Cardiac septum (tissue), 1 donor: ENCODE measurements at places on chromosomes 2 and 18. TPM values are rescaled to one million over a fixed set of nuclear protein-coding genes. Genes with fewer than 3 reads are reported as not detected.
A peak's percentile ranks its signal among the peaks of the same experiment; 100 is the strongest.

DNA sequence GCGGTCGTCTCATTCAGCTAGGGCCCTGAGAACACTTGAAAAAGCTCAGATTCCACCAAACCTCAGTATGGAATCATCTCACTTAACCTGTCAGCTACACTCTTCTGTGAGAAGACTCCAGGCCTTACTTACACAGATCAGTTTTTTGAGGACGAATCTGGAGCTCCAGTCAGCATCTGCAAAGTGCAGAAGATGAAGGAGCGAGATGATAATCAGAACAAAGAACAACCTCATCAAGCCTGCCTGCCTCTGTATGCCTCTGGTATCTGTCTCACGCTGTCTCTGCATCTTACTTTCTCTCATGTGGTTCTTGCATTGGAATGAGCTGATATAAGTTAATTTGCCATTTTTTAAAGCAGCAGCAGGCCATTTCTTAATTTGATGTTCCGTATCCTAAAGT, 444.1 kb upstream of the LRATD1 start:
- DNase-seq, result no peak

AQP12B gene
- total RNA-seq, result not detected

DNA sequence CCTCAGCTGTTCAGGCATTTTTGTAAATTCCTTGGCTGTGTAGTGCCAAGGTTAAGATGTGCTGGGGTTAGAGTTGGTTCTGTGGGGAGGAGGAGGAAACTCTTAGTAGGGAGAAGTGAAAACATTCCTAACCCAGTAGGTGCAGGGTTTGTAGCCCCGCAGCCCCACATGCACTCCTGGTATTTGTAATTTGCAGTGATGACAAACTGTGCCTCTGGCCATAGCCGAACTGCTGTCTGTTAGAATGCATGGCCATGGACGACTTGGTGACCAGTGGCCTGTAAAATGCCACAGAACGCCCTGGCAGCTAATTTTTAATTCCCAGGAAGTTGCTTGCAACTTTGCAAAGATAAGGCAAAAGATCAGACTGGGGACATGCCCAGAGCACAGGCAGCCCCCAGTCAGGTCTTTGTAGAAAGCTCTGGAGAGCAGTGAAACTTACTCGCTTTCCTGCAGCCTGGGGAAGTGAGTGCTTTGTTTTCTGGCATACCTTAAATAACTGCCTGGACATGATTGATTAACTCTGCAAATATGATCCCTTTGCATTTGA, 38.4 kb downstream of the LYPD6B start:
- DNase-seq, result no peak

- DNase-seq, result no peak
Observed at GRCh38 chr18:62576845-62577512, 54.2 kb downstream of the ZCCHC2 start.

- DNase-seq, result no peak
Observed at GRCh38 chr2:108367561-108368175, 10.1 kb upstream of the SULT1C4 start.

GRCh38 chr2:241950413-241951315, 81.1 kb downstream of the RTP5 start:
- DNase-seq, result peak; percentile 79

GRCh38 chr2:239253701-239254436, 147.0 kb downstream of the HDAC4 start:
- peak; percentile 69 for DNase-seq

CPO gene
- total RNA-seq, result not detected

DNA sequence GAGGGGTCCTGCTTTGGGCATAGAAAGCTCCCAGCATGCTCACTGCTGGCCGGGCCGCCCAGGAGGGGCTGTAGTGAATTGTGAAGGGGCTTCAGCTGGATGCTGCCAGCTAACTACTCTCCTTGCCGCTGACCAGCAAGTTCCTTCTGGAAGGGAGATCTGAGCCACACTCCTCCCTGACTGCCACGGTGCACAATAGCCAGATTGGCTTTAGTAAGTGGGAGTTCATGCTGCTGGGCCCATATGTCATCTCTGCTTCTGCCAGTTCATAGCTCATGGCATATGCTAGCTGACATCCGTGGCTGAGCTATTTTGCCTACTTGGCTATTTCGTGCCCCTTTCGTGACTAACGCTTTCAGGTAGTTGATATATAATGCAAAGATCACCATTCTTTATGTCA, 51.6 kb upstream of the ROCK2 start:
- DNase-seq, result no peak

DNA sequence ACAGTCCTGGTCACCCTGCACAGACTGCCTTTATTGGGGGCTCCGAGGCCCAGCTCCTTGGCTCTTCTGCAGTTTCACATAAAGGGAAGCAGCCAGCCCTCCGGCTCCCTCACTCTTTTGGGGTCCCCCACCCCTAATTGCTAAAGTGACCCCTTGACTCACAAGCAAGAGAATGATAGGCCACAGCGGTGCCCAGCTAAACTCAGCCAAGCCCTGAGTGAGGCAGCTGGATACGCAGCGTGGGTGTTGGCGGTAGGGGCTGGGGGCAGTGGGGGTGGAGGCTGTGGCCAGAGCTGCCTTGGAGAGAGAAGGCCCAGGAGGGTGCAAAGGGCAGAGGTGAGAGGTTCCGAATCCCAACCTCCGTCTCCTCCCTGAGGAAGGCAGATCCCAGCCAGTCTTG, 25.5 kb upstream of the ALPP start:
- no peak for DNase-seq

- no peak for DNase-seq
Observed at GRCh38 chr2:112634153-112634873, 11.4 kb upstream of the SLC20A1 start.

GRCh38 chr2:209637293-209637692, 134.3 kb upstream of the UNC80 start:
- no peak for DNase-seq

EDAR gene
- not detected for total RNA-seq

DNA sequence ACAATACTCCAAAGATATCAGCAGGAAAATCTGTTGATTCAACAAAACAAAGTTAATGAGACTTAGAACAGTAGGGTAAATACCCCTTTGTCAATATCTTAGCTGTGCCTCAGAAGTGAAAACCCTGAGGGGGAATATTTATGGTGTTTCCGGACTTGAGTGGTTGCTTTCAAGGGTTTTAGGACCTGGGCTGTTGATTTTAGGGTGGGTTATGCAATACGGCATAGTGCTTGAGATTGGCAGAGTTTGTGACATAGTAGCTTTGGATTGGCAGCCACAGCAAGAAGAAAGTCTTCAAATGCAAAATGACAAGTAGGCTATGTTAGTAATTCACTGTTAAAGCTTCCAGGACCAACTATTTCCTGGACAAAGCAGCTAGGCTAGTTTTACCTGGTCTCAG, 826.3 kb upstream of the CDH2 start:
- no peak for DNase-seq

DNA sequence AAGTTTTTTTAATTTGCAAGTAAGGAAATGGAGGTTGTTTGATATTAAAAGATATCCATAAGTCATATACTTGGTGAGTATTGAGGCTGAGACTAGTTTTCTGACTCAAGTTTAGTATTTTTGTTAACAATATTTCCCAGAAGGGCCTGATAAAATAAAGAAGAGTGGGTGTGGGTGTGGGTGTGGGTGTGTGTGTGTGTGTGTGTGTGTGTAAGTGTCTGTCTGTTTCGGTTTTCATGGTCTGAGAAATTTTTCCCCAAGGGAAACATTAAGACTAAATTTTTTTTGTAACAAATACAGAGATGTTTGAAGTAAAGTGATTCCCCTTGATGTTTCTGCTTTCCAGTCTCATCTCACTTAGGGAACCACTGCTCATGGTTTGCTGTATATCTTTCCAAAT, 36.5 kb downstream of the PPM1B start:
- DNase-seq, result no peak

GRCh38 chr2:72438364-72438763, 290.7 kb upstream of the CYP26B1 start:
- no peak for DNase-seq

DIPK1C gene
- 5.9 TPM for total RNA-seq

VSNL1 gene
- 42.7 TPM for total RNA-seq

CDH20 gene
- 0.08 TPM for total RNA-seq

DNA sequence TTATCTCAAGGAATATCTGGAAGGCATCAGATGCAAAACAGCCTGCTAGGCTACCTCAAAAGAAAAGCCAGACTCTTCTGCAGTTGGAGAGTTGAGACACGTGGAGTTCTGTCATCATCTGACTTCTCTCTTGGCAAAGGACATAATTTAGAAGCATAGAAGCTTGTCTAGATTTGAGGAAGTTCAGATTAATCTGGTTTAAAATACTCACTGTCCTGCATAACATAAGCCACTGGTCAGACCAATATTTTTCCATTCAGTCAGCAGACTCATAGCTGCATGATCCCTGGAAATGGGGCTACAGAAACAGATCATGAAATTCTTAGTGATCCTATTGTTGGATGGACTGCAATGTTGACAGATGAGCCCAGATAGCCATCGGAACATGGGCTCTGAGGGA, 349.0 kb downstream of the TXNL1 start:
- no peak for DNase-seq

GRCh38 chr18:74333091-74333490, 17.5 kb downstream of the C18orf63 start:
- no peak for DNase-seq
